Fibroblast of lung (primary cell): ENCODE measurements at places on chromosomes 12 and 14.

- DNase-seq: peak; percentile 86
Measured at GRCh38 chr12:124389138-124389724, 94.3 kb downstream of the RFLNA start.

- peak; percentile 32 for DNase-seq
Measured at GRCh38 chr12:70722584-70723343, 85.5 kb upstream of the PTPRB start.

DNA sequence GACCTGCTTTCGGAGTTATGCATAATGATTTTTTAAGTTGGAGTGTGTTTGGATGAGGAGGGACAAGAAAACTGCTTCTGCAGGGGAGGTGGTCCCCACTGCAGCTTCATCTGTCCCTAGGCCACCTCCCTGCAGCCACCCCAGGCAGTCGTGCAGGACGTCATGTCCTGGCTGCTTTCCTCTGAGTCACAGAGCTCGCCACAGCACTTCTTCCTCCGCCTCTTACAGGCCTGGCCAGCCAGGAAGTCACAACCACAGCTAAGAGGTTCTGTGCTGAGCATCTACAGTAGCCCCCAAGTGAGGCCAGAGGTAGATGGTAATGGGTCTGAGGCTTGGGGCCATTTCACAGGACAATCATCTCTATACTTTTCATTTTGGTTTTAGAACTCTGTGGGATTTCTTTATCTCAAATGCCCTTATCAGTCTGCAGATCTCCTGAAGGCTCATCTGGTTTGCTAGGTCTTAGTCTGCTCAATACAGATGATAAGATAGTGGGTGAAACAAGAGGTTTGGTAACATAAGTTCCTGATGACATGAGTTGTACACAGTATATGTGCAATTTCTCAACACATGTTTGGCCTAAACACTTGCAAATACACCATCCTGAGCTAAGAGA, 106.4 kb downstream of the ARF6 start:
- DNase-seq: peak; percentile 69

- no peak for DNase-seq
Measured at GRCh38 chr14:25848601-25849000, 749.2 kb downstream of the NOVA1 start.

DNA sequence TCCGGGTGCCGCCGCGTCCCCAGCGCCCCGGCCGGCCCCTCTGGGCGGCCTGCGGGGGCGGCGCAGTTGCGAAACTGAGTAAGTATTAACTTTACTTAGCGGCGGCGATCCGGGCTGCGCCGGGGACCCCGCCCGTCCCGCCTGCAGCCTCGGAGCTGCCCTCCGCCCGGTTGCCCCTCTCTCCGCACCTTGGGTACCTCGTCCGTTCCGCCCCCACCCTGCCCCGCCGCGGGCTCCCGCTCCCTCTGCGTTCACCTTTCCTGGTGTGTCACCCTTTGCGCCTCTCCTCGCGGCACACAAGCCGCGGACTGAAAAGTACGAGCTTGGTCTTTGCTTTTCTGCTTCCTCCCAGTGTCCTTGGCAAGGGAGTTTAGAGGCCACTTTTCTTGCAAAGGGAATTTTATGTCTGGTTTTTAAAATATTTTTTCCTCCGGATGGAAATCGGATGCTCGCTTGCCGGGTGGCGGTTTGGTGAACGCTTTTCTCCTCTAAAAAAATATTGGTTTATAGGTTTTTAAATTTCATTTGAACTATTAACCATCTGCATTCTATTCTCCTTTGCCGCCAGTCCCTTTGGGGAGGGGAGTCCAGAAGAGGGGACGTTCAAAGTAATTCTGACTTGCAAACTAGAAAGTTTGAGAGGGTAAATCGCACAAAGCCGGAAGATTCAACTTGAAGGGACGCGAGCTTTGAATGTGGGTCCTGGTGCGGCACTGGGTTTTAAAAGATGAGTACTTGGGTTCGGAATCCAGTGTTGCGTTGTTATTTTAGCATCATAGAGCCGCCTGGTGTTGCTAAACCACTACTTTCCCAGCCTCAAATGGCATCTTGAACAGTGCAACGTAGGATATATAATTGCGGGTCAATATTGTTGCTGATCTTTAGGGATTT, 834 bp downstream of the RASSF8 start:
- peak; percentile 88 for DNase-seq

DNA sequence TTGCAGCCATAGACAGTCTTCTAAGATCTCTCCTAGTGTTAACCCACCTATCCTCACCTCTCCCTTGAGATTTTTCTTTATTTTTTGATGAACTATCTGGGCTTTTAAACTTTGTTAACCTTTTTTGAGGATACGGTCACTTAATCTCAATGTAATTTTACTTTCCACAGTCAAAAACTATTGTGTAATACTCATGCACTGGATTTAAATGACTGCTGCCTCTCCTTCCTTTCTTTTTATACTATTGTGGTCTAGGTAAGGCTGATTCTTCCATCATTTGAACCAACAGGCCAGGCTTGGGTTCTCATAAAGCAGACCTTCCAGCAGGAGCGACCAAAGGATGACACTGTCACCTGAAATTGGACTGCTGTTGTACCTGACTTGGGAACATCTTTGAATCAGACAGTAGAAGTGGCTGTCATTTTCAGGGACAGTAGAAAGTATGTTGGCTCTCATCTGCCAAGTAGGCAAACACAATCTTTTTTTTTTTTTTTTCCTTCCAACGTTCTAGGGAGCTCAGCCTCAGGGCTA, 689 bp upstream of the PDE3A start:
- no peak for DNase-seq

DNA sequence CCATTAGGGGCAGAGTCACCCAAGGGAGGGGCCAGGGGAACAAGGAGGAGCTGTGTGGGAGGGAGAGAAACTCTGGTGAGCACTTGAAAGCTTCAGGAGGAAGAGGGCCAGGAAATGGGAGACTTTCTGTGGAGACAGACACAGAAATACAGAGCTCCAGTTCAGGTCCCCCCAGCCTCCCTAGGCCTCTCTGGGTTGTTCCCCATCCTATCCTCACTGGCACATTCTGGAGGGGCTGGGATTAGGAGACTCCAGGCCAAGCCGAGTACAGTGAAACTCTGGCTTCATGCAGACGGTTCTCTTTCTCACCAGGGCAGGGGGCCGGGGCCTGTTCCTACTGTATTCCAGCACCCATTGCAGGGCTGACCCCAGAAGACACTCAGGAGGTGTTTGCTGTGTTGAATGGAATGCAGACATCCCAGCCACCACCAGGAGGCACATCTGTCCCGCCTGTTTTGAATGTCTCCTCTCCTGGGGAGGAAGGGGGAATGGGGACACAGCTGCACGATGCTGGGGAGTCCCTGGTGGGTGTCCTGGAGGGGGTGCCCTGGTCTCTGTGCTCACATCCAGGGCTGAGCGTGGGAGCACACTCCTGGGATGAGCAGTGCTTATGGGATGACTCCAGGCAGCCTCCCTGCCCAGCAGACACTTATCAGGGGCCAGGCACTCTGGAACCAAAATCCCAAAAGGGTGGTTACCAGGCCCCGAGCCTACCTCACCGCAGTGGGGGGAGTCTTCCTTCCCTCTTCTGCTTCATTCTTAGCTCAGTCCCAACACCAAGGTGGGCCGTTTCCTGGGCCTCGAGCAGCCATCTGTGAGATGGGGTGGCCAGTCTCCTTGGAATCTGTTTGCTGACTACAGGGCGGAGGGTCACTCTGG, 5.5 kb upstream of the KRT84 start:
- DNase-seq: no peak

GRCh38 chr12:29970501-29970900, 186.8 kb upstream of the TMTC1 start:
- DNase-seq: no peak

GRCh38 chr12:18148961-18149360, 59.0 kb upstream of the RERGL start:
- peak; percentile 20 for DNase-seq

GRCh38 chr12:120892265-120892664, 11.9 kb downstream of the SPPL3 start:
- no peak for DNase-seq

DNA sequence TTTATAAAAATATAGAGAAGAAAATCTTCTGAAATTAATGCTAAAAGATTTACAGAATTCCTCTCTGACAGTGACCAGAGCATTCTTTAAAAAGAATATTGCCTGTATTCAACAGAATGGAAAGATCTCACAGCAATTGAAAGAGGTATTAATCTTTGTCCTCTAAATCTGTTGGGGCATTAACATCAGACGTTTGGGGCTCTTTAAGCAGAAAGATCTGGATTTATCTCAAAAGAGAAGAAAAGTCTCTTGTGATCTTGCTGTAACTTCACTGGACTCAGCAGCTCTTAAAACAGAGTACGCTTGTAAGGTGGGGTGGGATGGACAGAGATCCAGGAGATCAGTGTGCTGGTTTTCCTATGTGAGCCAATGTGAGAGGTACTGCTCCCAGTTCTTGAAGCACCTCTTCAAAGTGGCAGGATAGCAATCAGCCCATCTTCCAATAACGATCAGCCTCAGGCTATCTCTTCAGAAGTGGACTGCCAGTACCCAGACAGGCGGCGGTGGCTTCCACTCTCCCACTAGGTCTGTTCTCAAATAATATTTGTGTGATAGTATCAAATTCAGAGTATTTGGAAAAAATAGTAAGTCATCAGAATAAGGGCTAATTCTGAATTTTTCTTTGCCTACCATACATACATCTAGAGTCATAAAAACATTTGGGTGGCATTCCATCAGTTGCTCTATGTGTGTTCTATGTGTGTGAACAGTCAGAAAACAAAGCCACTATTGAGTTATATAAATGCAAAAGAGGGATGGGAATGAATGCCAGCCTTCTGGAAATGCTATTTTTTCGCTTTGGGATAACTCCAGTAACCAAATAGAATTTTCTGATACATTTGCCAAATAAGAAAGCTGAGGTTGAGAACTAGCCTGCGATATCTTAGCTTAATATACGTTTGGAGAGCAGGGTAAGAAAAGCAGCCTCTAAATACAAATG, 237.4 kb upstream of the RGS6 start:
- DNase-seq: no peak

DNA sequence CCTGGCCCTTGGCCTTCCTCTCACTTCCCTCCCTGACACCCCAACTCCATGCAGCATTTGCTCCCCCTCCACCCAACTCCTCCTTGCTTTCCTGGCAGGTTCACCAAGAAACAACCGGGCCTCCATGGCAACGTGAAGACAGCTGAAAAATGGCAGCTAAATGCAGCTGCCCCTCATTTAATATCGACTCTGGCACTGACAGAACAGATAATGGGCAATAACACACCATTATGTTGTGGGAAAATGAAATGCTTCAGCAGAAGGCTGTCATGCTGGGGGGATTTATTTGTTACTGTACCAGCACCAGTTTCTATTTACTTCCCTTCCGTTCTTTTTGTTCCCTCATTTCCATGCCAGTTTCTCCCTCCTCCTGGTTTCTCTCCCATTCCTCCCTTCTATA, 440.8 kb downstream of the NRXN3 start:
- DNase-seq: no peak

DNA sequence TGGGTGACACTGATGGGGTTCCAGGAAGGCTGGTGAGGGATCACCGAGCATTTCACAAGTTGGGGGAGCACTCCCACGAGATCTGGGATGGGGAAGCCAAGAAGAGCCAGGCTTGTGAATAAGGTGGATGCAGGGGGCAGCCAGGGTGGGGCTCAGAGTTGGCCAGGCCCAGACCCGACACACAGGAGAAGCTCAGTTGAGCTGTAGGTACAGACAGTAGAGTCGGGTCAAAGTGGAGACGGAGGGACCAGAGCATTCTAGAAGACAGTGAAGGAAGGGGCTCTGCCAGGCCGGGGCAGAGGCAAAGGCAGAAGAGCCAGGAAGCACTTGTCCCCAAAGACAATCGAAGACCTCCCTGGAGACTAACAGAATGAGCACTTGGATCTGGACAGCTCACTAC, 70.9 kb upstream of the BCL11B start:
- no peak for DNase-seq

- DNase-seq: peak; percentile 87
Measured at GRCh38 chr14:60734465-60735242, at the start of gene MNAT1. MNAT1 (plus strand) TSS chr14:60734761; CDS start chr14:60734863, 102 bp downstream.

DNA sequence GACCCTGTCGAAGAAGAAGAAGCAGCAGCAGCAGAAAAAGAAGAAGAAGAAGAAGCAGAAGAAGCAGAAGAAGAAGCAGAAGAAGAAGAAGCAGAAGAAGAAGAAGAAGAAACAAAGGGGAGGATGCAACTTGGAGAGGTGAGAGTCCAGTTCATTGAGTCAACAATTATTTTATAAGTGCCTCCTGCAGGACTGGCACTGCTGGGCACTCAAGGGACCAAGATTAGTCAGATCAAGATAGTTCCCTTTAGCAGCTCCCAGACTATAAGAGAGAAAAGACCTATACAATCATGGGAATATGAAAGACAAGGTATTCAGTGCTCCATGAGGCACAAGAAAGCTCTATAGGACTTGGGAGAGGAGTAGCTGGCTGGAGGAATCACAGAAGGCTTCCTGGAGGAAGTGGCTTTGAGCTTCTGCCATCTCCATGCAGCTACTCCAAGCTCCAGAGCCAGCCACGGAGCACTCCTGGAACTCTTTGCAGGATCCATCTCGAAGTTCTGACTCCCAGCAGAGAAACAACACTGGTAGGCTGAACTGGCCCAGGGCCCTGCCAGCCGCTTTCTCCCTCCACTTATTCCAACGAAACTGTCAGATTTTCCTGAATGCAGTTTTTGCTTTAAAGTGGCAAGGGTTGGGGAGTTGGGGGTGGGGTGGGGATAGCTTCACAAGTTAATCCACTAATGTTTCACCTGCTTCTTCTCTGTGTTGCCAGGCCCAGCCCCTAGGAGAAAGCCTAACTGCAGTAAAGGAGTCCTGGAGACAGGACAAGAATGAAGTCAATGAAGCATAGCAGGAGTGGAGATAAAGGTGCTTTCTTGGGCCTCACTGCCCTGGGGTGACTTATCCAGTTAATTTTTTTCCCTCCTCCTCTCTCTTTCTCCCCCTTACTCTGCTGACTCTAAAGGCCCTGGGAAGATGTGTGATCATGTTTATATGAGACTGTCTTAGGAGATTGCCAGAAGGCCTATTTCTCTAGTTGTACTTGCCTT, 140.1 kb upstream of the PARP11 start:
- DNase-seq: no peak

DNA sequence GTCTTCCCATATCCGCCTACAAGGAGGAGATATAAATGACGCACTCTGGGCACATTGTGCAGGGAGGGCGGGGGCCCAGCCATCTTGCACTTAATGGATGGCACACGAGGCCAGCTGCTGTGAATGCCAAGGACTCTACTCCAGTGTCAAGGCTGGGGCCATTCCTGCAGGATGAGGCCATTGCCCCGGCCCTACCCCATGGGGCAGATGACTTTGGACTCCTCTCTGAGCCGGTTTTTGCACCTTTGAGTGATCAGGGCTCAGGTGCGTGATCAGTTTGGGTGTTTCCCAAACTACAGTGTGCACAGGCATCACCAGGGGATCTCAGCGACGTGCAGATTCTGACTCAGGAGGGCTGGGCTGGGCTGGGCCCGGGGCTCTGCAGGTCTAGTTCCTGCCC, 16.1 kb downstream of the MMAB start:
- no peak for DNase-seq
